Endothelial cell of umbilical vein (primary cell): ENCODE measurements at places on chromosomes 2 and 18. TPM values are rescaled to one million over a fixed set of nuclear protein-coding genes. Genes with fewer than 3 reads are reported as not detected.
A peak's percentile ranks its signal among the peaks of the same experiment; 100 is the strongest.

DNA sequence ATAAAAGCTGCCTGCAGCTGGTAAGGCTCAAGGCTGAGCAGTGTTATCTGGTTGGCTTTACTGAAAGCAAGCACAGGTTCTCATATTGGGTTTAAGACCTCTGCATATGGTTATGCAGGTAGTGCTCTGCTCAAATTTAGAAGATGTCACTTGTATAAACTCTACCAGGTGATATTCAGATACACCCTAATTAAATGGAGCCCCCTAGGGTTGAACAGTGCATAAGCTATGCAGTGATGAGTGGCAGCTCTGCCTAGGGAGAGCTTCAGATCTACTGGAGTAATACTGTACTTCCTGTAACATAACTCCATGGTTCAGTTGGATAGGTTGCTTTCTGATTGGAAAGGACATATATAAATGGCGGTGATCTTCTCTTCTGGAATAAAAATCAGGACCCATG lies 222.7 kb downstream of the CYRIA start:
- no peaks in the 10 kb centered on the region for H3K36me3 ChIP-seq
- no peaks in the 10 kb centered on the region for H3K27me3 ChIP-seq
- no peak overlapping the region for H3K27ac ChIP-seq
- H3K4me3 ChIP-seq: no peak overlapping the region
- DNase-seq: no peak
- no peaks in the 10 kb centered on the region for H3K4me1 ChIP-seq

DNA sequence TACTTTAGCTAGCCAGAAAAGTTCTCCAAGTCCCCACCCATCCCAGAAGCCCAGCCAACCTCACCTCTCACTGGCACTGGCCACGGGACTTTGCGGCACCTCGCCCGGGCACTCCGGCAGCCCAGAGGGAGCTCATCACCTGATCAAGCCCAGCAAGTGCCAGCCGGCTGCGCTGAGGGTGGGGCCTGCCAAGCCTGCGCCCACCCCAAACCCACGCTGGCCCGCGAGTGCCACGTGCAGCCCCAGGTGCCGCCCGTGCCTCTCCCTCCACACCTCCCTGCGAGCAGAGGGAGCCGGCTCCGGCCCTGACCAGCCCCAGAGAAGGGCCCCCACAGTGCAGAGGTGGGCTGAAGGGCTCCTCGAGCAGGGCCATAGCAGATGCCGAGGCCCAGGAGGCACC lies 585.0 kb upstream of the HS6ST1 start:
- no peak for DNase-seq
- no peaks in the 10 kb centered on the region for H3K27me3 ChIP-seq
- no peak overlapping the region for H3K4me3 ChIP-seq
- H3K27ac ChIP-seq: no peak overlapping the region
- H3K36me3 ChIP-seq: no peaks in the 10 kb centered on the region

GRCh38 chr18:36078751-36079529 lies 11.6 kb upstream of the RPRD1A start:
- H3K27ac ChIP-seq: no peak overlapping the region
- no peaks in the 10 kb centered on the region for H3K4me1 ChIP-seq
- no peak overlapping the region for H3K4me3 ChIP-seq

DNA sequence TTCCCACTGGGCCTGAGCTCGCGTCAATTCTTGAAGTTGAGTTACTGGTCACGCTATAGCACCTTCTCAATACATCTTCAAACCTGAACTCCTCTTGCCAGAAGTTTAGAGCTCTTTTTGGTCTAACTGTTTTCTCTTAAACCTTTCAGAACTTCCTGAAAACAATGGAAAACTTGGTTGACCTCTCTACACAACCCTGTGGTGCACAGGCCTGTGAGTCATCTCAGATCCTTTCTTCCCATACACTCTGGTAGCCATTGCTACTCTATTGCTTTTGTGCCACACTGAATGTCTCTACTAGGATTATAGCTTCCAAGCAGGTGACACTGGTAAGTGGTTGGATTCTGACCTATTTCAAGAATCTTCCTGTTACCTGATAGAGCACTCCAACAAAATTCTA lies 321.5 kb upstream of the FSIP2 start:
- no peaks in the 10 kb centered on the region for H3K27me3 ChIP-seq
- H3K4me1 ChIP-seq: no peaks in the 10 kb centered on the region
- H3K36me3 ChIP-seq: no peaks in the 10 kb centered on the region
- no peak overlapping the region for H3K27ac ChIP-seq

DNA sequence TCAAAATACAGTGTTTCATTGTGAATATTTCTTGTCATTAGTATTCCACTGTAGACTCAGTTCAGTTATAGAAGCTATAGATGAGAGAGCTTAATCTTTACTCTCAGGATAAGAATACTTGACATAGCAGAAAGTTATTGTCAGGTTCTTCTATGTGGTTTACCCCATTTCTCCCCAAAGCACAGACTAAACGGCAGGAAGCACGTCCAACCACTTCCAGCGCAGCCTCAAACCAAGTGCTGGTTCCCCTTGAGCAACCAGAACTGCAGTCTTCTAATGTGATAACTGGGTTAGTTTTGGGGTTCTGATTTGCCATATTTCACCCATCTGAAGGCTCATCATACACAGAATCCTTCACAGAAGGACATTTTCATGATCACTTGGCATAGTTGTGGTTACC lies 324.7 kb downstream of the SLC8A1 start:
- no peaks in the 10 kb centered on the region for H3K4me1 ChIP-seq
- no peaks in the 10 kb centered on the region for H3K27me3 ChIP-seq
- DNase-seq: no peak
- H3K4me3 ChIP-seq: no peak overlapping the region

DNA sequence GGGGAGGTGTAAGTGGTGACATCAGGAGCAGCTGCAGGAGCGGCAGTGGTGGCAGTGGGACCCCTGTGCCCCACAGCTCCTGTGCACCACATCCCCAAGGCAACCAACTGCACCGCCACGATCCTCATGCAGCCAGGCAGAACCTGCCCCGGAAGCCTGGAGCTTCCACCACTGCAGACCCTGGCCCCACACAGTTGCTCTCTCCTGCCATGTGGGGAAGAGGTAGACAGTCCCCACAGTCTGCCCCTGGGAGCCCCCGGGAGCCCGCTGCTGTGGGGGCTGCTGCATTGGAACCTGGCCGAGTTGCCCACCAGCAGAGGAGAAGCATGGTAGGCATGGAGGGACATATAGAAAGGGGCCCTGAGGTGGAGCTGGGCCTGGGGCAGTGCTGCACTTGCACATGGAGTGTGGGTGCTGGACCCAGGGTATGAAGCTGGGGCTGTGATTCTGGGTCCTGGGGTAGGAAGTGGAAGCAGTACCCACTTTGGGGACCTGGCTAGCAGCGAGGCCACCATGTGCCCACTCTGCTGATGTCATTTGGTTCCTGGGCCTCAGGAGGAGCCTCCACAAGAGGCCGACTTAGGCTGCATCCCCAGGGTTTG lies 623.3 kb upstream of the LRRTM4 start:
- no peak overlapping the region for H3K27ac ChIP-seq
- H3K4me3 ChIP-seq: no peak overlapping the region
- no peak for DNase-seq

GRCh38 chr2:185144159-185144919 lies 546.0 kb downstream of the ZNF804A start:
- no peak for DNase-seq
- H3K4me1 ChIP-seq: no peaks in the 10 kb centered on the region
- H3K27me3 ChIP-seq: no peaks in the 10 kb centered on the region
- no peak overlapping the region for H3K4me3 ChIP-seq

Gene TBC1D8
- total RNA-seq: 30.6 and 32.1 TPM in 2 replicates

- peaks cover 8% of the 10 kb centered on the region for H3K4me1 ChIP-seq
- no peak for DNase-seq
- H3K4me3 ChIP-seq: no peak overlapping the region
- no peaks in the 10 kb centered on the region for H3K27me3 ChIP-seq
Observed at GRCh38 chr2:202778217-202778616, 93.3 kb downstream of the ICA1L start.

- H3K36me3 ChIP-seq: no peaks in the 10 kb centered on the region
- DNase-seq: no peak
- H3K4me3 ChIP-seq: no peak overlapping the region
Observed at GRCh38 chr18:58544179-58544578, 84.7 kb downstream of the ALPK2 start.

Gene MC2R
- total RNA-seq: not detected in 2 replicates

Gene GCG
- not detected in 2 replicates for total RNA-seq

DNA sequence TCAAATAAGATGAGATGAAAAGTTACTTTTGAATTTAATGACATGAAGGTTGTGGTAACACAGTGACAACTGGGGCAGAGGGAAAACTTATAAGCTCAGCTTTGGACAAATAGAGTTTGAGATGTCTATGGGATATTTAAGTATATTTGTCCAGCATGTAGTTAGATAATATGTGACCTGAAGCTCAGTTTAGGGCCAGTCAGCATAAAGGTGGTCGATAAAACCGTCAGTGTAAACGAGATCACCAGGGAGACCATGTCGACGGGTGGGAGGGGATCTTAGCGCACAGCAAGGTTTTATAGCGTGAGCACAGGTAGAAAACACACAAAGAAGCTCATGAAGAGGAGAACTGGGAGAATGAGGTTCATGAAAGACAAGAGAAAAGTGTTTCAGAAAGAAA lies 7.4 kb upstream of the ERICH2 start:
- H3K27ac ChIP-seq: no peak overlapping the region
- H3K36me3 ChIP-seq: no peaks in the 10 kb centered on the region
- DNase-seq: no peak
- H3K4me3 ChIP-seq: no peak overlapping the region
- H3K4me1 ChIP-seq: no peaks in the 10 kb centered on the region
- peaks cover 11% of the 10 kb centered on the region for H3K27me3 ChIP-seq

Gene FAM228B
- 8.3 and 11.9 TPM in 2 replicates for total RNA-seq

- DNase-seq: no peak
- H3K27me3 ChIP-seq: no peaks in the 10 kb centered on the region
- H3K27ac ChIP-seq: no peak overlapping the region
- H3K36me3 ChIP-seq: no peaks in the 10 kb centered on the region
- H3K4me3 ChIP-seq: no peak overlapping the region
Observed at GRCh38 chr18:22297008-22297407, 120.7 kb downstream of the CTAGE1 start.

Gene EVX2
- not detected in 2 replicates for total RNA-seq

GRCh38 chr2:191907091-191907490 lies 60.2 kb upstream of the CAVIN2 start:
- peak overlapping the region; percentile 7 for H3K27ac ChIP-seq
- no peak overlapping the region for H3K4me3 ChIP-seq
- H3K4me1 ChIP-seq: peaks cover 38% of the 10 kb centered on the region
- no peak for DNase-seq
- H3K27me3 ChIP-seq: no peaks in the 10 kb centered on the region

DNA sequence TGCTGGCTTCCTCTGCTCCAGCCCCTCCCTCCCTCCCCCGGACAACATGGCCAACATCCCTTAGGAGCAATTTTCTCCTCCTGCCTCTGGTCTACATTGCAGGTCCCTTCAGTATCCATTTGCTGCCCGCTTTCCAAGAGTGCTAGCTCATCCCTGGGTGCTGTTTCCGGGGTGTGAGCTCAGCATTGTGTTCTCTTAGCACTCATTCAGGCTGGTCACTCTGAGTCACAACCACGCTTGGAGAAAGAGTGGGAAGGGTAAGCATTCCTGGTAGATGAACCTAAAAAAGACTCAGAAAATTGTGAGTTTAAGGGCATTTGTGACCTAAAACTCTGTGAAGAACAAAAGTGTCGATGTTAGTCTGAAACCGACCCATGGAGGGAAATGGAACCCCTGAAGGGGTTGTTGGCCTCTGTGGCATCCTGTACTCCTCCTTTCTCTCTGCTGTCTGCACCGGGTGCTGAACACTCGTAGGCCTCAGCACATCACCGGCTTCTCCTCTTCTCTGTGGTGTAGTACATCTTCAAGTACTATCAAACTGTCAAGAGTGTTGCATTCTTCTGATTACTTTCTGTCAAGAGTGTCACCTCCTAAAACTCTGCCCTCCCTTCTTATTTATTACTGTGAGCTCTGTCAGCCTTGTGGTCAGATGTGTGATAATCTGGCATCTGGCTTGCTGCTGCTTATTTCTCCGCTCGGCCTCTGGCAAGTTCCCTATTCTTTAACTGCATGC lies 73.0 kb downstream of the CTNNA2 start:
- no peak for DNase-seq
- H3K27me3 ChIP-seq: no peaks in the 10 kb centered on the region
- H3K36me3 ChIP-seq: no peaks in the 10 kb centered on the region
- H3K4me3 ChIP-seq: no peak overlapping the region
- no peak overlapping the region for H3K27ac ChIP-seq
- H3K4me1 ChIP-seq: no peaks in the 10 kb centered on the region

GRCh38 chr2:99338029-99338585 lies 918 bp downstream of the EIF5B start:
- H3K4me1 ChIP-seq: peaks cover 20% of the 10 kb centered on the region
- peak overlapping the region; percentile 68 for H3K27ac ChIP-seq
- DNase-seq: peak; percentile 47
- H3K27me3 ChIP-seq: no peaks in the 10 kb centered on the region
- peak overlapping the region; percentile 91 for H3K4me3 ChIP-seq

- no peaks in the 10 kb centered on the region for H3K36me3 ChIP-seq
- no peak overlapping the region for H3K4me3 ChIP-seq
- no peak for DNase-seq
- H3K27me3 ChIP-seq: no peaks in the 10 kb centered on the region
Observed at GRCh38 chr2:9773903-9774239, 69.4 kb upstream of the TAF1B start.

- no peaks in the 10 kb centered on the region for H3K27me3 ChIP-seq
- peak overlapping the region; percentile 92 for H3K27ac ChIP-seq
- peaks cover 44% of the 10 kb centered on the region for H3K4me1 ChIP-seq
- no peak overlapping the region for H3K4me3 ChIP-seq
- H3K36me3 ChIP-seq: no peaks in the 10 kb centered on the region
Observed at GRCh38 chr2:204665207-204665606, 119.9 kb downstream of the PARD3B start.

DNA sequence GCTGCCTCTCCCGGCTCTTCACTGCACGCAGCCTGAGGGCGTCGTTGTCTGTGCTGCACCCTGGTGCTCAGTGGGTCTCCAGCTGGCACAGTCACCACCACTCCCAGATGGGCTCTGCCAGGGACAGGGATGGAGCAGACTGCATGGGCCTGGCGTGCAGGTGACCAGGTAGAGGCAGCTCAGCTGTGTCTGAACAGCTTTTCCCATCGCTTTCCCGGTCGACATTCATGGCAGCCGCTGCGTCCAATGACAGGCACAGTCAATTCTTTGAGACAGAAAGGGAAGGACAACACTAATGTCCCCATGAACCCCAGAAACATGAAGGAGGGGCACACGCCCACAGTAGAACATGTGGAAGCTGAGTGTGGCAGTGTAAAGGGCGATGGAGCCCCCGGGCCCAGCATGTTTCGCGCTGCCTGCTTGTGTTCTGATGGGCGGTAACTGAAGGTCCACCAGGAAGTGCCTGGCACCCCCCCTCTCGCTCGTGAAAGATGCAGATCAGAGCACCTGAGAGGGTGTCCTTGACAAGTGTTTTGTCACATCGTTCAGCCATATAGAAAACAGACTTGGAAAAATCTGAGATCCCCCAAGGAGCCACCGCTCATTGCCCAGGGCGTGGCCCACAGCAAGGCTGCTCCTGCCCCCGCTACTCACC lies 122.4 kb downstream of the NFATC1 start:
- peaks cover 4% of the 10 kb centered on the region for H3K4me1 ChIP-seq
- H3K4me3 ChIP-seq: no peak overlapping the region
- no peak overlapping the region for H3K27ac ChIP-seq
- no peaks in the 10 kb centered on the region for H3K27me3 ChIP-seq
- no peak for DNase-seq
- H3K36me3 ChIP-seq: no peaks in the 10 kb centered on the region

- H3K4me1 ChIP-seq: peaks cover 7% of the 10 kb centered on the region
- peaks cover 2% of the 10 kb centered on the region for H3K36me3 ChIP-seq
- DNase-seq: peak; percentile 82
- no peak overlapping the region for H3K4me3 ChIP-seq
Observed at GRCh38 chr18:23837591-23837990, 148.3 kb downstream of the LAMA3 start.

Gene HOXD13
- not detected in 2 replicates for total RNA-seq

Gene MAP3K2
- total RNA-seq: 20.5 and 25.7 TPM in 2 replicates

Gene RBKS
- total RNA-seq: 0.64 and 0.74 TPM in 2 replicates

Gene TTR
- not detected in 2 replicates for total RNA-seq

Gene MROH2A
- not detected in 2 replicates for total RNA-seq
